ENCODE measurements at places on chromosomes 6 and 20.

DNA sequence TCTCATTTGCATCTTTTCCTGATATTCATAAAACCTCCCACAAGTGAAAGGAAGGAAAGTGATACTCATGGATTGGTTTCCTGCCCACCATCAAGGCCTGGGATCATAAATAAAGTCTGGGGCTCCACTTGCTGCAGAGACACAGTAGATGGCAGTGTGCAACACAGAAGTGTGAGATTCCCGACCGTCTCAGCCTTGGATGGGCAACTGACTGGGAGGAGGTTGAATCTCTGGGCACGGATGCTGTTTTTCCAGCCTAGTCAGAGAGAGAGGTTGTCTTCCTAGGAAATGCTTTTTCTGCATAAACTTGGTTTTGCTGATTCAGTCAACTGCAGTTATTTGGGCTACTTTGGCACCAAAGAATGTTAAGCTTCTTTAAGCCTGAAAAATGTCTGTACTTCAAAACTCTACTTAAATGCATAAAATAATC lies 9.9 kb upstream of the RFPL4B start:
- DNase-seq = no peak

DNA sequence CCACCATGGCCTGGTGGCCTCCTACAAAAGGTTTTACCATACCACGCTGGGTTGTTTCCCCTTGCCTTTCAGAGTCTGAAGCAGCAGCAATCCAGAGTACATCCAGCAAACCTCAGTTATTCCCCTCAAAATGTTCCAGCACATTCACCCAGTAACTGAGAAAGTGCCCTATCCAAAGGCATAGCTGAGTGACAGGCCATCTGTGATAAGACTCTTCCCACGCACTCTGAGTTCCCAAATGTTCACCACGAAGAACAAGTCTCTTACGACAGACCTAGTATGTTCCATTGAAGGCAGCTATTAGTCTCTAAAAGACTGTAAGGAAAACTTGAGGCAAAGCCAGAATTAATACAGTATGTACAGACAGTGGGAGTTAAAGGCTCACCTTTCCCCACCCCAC lies 31.6 kb upstream of the C20orf144 start:
- DNase-seq = no peak

DNA sequence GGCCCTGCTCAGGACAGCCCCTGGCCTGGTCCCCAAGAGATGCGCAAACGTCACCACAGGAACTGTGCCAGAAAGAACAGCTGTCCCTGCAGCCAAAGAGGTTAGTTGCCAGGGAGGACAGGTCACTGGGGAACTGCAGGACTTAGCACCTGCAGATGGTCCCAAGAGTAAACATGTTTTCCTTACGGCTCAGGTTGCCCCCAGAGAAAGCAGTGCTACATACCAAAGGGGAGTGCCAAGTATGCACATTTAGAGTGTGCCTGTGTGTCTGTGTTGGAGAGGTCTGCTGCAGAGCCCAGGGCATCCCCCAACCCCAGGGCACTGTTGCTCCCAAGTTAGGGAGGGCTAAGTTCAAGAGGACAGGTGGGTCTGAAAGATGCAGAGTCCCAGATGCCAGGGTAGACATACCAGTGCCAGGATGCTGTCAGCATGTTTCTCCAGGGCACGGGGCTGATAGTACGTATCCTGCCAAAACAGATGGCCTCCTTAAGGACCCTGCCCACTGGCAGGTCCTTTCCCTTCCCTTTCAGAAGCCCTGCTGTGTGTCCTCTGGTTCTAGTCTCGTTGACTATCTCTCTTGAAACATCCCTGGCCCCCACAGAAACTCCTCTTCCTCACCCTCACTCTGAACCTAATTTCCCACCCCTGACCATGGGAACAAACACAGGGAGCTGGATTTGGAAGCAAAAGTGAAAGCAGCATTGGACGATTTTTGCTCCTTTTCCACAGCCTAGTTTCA lies 1.3 kb downstream of the ABHD16A start:
- no peak for DNase-seq

GRCh38 chr6:1407499-1407990 lies 18.2 kb downstream of the FOXF2 start:
- DNase-seq = no peak

- no peak for DNase-seq
Observed at GRCh38 chr6:99014061-99014460, 66.3 kb upstream of the FBXL4 start.

DNA sequence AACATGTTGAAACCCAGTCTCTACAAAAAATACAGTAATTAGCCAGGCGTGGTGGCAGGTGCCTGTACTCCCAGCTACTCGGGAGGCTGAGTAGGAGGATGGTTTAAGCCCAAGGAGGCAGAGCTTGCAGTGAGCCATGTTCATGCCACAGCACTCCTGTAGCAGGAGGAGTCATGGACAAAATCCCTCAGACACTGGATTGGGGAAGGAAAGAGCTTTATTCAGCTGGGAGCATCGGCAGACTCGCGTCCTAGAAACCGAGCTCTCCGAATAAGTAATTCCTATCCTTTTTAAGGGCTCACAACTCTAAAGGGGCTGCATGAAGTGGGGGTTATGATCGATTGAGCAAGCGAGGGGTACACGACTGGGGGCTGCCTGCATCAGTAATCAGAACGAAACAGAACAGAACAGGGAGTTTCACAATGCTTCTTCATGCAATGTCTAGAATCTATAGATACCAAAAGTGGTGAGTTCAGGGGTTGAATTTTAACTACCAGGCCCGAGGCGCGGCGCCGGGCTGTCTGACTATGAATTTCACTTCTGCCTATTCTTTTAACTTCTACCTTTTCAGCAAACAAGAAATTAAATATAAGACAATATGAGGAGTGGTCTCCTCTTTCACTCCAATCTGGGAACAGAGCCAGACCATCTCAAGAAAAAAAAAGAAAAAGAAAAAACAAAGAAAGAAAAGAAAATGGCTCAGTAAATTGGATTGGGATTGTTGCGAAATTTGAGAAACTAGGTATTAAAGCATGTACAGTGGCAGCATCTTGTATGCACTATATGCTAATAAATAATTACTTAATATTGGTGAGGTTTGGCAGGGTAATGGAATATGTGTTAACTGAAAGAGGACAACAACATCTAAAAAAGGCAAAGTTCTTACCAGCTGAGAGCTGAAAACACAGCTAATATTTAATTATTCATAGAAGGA lies 23.6 kb downstream of the HMGN4 start:
- DNase-seq = no peak

- no peak for DNase-seq
Observed at GRCh38 chr20:56860413-56860812, 231.3 kb downstream of the TFAP2C start.

GRCh38 chr6:106070636-106071035 lies 15.5 kb upstream of the PRDM1 start:
- no peak for DNase-seq

DNA sequence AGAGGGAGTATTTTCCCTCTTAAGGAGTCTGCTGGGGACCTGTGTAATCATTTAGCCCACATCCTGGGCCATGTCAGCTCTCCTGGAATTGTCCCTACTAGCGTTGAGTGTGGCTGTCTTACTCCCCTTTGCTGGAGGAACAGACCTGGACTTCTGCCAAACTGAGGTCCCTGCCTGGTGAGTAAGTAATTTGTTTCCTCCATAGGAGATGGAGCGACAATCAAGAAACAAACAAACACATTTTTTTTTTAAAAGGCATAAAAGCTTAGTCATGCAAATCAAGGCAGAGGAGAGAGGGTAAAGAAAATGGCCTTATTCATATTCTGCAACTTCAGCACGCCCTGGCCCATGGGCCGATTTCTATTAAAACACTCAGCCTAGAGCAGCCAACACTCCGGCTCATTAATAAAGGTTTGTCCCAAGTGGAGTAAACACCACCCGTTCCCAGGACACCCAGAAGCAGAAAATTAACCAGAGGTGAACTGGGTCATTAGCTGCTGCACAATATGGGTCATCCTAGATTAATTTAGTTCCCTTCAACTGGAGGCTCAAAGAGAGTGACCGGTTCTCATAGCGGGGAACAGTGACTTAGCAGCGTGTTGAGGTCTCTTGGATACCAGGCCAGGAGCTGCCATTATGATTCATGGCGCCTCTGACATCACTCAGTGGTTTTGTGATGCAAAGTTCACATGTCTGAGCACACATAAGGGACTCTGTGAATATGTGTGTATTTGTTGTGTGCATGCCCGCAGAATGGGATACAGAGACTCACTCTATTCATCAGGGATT lies 165.0 kb upstream of the SULF2 start:
- DNase-seq = no peak

- no peak for DNase-seq
Observed at GRCh38 chr6:2385471-2385983, 140.1 kb upstream of the GMDS start.

GRCh38 chr20:64068386-64069208 lies 5.6 kb downstream of the TCEA2 start:
- no peak for DNase-seq

- no peak for DNase-seq
Observed at GRCh38 chr6:151054306-151054705, 185.5 kb upstream of the AKAP12 start.
